ENCODE measurements at places on chromosomes 6 and 20.

DNA sequence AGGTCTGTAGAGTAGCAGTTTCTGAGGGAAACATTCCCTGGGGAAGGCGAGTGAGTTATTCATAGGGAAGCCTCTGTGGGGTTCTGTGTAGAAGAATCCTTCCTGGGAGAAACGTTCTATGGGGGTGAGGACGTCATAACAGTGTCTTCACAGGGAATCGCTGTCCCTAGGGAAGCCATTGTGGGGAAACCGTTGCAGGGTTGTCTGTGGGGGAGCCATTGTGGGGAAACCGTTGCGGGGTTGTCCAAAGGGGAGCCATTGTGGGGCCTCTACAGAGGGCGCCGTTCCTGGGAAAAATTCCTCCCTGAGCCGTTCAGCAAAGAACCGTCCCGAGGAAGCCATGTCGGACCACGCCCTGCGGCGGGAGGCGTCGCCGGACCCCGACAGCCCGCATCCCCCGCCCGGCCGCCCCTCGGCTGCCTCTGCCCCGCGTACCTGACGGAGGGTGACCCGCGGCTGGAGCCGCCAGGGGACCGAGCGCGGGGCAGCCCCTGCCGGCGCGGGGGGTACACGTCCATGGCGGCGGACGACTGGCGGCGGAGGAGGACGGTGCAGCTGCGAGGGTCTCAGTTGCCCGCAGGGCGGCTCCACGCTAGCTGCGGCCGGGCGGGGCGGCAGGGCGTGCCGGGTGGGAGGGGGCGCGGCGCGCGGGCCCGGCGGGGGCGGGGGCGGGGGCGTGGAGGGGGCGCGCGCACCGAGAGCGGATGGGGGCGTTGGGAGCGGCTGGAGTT is at the start of gene DNAAF9:
Gene DNAAF9 (minus strand): TSS at position 630 of the 731 bp plus-strand sequence. CDS start 112 bp downstream, at position 518.
- peak; percentile 88 for DNase-seq

- peak; percentile 95 for DNase-seq
Measured at GRCh38 chr20:3173610-3174441, 477 bp upstream of the LZTS3 start.

DNA sequence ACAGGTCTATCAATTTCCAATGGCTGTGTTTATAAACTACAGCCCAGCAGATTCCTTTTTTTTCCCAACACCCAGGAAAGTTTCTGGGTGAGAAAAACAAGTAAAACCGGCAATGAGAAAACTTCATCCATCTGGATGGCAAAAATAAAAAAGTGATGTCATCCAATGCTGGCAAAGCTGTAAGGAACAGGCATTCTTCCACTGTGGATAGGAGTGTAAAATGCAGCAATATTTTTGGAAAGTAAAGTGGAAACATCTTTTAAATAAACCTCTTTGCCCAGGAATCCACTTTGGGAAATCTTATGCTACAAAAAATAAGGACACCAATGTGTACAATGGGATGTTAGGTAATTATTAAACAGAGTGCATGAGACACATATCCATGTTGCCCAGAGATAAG is 102.1 kb upstream of the NT5E start:
- DNase-seq = no peak

DNA sequence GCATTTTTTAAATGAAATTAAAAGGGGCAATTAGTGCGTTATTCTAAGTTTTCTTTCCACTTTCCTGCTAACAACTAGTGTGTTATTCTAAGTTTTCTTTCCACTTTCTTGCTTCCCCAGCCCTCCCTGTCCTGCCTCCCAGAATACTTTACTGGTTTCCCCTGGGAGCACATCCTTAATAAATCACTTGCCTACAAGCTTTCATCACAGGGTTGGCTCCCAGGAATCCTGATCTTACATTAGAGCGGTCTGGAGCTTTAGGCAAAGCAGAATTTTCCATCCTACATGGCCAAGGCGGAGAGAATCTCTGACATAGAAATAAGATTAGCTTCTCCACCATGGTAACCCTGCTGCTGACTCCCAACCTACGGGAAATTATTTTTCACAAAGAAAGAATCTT is 150.4 kb downstream of the BFSP1 start:
- DNase-seq = no peak

GRCh38 chr6:123966618-123967017 is 163.0 kb downstream of the NKAIN2 start:
- DNase-seq = no peak

- DNase-seq = no peak
Measured at GRCh38 chr20:44703183-44703925, 11.8 kb upstream of the CCN5 start.

DNA sequence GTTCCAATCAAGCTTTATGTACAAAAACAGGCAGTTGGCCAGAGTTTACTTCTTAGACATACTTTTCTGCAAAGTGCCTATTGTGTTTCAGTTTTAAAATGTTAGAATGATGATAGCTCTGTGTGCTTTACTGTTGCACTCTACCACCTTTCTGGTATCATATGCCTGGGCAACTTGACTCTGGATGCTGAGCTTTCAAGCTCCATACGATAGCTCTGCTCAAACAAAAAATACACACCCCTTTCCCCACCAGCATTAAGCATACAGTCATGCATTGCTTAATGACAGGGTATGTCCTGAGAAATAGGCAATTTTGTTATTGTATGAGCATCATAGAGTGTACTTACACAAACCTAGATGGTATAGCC is 123.1 kb downstream of the RCAN2 start:
- no peak for DNase-seq

DNA sequence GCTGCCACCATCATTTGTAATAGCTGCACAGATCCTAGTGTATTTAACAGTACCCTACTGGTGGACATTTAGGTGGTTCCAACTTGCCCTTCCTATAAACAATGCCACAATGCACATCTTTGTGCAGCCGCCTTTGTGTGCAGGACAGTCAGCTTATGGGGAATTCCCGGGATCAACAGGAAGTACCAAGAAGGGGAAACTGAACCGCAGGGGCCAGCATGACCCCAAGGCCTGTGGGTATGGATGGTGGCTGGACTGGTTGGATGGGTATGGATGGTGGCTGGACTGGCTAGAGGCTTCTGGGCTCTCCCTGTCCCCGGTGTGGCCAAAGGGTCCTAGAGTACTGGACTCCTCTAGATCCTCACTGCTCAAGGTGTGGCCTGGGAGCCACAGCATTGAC is 46.7 kb downstream of the CEBPB start:
- no peak for DNase-seq

GRCh38 chr6:166424431-166424830 is 41.7 kb upstream of the MPC1 start:
- DNase-seq = no peak

DNA sequence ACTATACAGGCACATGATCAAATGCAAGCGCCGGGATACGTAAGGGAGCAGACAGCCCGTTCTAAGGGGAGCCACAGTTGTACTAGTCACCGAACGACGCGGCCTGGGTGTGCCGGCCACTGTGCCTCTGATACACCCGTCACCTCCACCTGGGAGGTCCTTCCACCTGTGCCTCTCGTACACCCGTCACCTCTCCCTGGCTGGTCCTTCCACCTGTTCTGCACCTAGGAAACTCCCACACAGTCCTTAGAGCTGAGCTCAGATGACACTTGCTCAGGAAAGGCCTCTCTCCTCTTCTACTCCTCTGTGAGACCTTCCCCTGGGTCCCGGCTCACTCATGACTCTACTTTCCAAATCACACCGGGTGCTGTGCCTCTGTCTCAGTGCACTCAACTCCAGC is 245.0 kb downstream of the TTLL2 start:
- DNase-seq = no peak

- no peak for DNase-seq
Measured at GRCh38 chr6:73642530-73642929, 11.3 kb downstream of the SLC17A5 start.

GRCh38 chr20:40255365-40255764 is 433.7 kb downstream of the MAFB start:
- DNase-seq = peak; percentile 4

DNA sequence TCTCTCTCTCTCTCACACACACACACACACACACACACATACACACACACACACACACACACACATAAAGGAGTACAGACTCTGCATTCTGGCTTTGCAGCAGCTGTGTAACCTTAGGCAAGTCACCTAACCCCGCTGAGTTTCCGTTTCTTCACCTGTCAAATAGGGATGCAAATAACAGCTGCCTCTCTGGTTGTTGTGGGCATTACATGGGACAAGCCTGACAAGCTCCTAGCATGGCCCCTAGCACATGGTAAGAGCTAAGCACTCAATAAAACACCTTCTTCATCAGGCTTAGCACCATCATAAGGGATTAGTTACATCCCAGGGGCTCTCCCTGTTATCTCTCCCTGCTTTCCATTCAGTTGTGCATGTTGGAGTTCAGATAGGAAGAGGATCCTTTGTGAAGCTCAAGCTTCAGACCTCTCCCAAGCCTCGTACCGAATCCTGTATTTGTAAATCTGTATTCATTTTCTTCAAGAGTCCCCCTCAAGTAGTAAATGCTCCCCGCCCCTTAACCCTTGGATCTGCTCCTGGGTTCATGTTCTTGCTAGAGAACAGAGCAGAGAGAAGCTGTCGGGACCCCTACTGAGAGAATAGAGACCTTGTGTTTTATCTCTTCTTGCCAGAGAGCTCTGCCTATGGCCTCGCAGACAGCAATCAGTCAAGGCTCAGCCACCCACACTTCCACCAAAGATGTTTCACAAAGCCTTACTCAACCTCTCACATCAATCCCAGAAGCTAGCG is 2.2 kb downstream of the SLC13A3 start:
- no peak for DNase-seq

DNA sequence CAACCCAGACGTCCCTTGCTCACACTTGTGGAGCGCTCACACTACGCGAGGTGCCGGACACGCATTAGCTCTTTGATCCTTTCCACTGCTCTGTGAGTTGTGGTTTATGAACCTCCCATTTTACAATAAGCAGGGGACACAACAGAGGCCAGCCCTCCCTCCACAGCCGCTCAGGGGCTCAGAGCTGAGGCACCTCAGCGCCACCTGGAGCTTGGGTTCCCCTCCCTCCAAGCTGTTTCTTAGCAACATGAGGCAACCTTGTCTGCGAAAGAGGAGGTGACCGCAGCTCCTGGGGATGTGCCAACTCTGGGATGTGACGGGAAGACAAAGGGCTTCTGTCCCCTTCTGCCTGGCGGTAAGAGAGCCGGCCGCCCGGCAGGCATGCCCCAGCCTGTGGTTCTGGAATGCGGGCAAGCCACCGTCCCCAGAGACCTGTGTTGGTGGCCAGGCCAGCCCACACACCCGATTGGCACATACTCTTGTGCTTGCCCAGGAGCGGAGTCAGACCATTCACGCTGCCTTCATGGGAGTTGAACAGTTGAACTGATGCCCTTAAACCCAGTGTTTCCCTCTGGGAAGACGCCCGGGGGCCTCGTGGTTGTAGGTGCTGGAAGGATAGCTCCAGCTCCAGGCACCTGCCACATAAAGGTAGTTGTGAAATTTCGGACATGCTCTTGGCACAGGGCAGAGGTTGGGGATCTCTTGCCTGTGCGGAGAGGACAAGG is 44.5 kb downstream of the RBM38 start:
- DNase-seq = no peak

DNA sequence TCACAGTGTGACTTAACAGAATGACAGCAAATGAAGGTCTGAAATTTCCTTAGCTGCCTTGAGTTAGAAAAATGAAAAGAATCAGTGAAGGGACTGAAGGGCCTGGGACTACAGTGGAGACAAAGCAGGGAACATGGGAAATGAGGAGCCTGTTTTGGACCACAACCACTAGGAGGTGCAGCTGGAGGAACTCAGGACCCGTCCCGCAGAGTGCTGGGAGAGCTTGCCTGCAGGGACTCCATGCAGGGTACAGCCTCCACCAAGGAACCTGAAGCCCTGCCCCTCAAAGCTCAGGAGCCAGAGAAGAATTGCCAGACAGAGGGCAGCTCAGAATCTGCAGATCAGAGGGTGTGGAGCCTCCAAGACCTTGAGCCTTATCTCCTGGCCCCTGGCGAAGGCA is 50.7 kb downstream of the LRFN2 start:
- DNase-seq = no peak

- DNase-seq = peak; percentile 78
Measured at GRCh38 chr20:23147964-23148730, 62.0 kb upstream of the CD93 start.

DNA sequence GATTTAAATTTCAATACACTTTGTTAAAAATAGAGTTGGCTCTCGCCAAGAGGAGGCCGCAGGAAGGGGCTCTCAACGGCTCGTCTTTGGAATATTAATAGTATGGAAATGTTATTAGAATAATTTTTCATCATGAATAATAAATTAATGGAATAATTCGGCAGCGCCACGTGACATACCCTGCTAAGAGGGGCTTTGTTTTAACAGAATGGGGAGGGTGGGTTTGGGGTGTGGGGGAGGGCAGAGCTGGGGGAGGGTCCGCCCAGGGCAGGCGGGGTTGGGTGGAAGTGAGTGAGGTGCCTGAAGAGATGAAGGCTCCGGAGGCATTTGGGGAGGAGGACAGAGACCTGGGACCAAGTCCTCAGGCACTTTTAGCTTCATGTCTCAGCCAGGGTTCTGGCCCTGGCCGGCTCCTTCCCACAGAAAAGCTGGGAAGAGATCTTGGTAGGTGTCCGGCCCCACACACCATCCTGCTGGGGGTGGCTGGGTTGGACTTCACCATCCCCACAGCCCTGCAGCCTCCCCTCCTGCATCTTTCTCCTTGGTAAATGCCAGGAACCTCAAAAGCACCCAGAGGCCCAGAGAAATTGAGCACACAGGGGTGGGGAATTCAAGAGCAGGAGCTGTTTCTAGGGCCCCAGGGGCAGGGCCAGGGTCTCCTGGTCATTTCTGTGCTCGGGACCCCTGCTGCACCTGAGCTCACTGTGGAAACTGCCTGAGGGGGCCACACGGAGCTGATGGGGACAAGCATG is 93.6 kb upstream of the BHLHE23 start:
- no peak for DNase-seq

DNA sequence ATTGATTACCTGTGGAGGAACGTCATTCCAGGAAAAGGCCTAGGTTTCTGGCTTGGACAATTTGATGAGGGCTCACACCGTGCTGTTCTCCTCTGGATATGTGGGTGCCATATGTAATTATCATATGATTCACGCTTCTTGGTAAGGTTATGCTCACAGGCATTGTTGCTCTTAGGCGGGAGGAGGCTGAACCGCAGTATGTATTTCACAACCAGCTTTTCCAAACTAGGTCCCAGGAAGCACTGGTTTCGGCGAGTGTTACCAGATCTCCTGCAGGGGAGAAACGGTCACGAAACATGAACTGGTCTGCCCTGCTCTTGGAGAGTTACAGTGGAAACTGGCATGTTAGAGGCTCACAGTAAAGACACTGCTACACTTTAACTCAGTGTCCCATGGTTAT is 793 bp upstream of the FAM50B start:
- no peak for DNase-seq

DNA sequence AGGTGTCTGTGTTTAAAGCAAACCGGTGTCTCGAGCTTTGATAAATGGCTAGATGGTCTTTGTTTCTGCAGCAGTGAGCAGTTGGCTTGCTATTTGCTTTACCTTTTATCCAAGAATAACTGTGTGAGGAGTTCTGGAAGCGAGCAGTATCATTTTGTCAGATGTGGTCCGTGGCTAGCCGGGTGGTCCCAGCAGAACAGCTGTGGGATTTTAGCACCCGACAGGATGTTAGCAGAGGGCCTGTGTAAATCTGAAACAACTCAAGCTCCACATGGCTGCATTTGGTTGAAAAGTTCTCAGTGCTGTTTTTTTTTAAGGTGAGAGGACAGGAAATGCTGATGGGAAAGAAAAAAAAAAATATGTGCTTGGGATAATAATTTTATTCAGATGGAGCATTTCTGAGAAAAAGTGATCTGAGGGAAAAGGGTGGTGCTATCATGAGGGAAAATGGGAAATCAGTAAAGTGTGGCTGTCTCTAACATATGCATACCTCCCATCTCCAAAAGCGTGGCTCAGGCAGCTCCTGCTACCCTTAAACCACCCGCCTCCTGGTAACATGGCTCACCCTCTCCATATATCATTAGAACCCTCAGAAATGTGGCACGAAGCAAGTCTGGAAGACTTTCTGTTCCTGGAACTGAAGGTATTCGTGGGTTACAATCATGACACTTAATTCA is 215.4 kb downstream of the TSHZ2 start:
- DNase-seq = no peak
